NCI-H2081 (cell line): ENCODE measurements at places on chromosomes 5 and 9.
A peak's percentile ranks its signal among the peaks of the same experiment; 100 is the strongest.

DNA sequence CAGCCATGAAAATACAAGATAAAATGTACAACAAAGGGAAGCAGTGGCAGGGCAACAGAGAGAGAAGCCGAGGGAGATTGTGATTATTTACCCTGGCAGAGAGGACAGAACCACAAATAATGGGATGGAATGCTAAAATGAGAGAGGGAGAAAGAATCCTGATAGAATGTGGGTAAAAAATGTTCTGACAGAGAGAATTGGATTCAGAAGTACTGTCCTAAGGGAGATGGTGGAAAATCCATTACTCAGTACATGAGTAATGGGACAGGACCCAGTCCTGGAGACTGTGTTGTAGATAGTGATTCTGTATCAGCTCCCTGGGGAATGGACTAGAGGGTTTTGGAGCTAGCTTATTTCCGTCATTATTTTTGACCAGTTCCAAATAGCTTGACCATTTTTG, 831.5 kb downstream of the MAT2B start:
- no peak for DNase-seq

- DNase-seq = no peak
Observed at GRCh38 chr5:132411304-132412013, 41.9 kb downstream of the SLC22A5 start.

GRCh38 chr5:31453522-31453921, 78.4 kb downstream of the DROSHA start:
- DNase-seq = no peak

GRCh38 chr9:102967979-102968378, 27.2 kb upstream of the CYLC2 start:
- no peak for DNase-seq

- DNase-seq = no peak
Observed at GRCh38 chr9:32755730-32756129, 27.6 kb upstream of the TMEM215 start.

DNA sequence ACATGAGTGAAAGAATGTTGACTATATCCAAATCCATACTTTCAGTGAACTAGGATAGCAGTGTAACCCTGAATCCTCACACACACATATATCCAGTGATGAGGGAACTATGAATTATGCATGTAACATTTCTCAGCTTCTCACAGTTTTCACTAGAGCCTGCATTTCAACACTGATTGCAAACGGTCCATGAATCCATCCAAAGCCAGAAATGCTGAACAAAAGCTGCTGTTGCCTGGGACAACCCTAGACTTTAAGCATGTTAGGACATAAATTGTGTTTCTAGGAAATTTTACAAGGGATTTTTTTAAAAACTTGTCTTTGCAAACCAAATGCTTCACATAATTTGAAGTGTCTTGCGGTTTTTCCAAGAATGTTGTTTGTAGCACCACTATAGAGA, 2010.0 kb upstream of the WWC1 start:
- no peak for DNase-seq

- DNase-seq = no peak
Observed at GRCh38 chr5:54148067-54148845, 162.1 kb downstream of the ARL15 start.

DNA sequence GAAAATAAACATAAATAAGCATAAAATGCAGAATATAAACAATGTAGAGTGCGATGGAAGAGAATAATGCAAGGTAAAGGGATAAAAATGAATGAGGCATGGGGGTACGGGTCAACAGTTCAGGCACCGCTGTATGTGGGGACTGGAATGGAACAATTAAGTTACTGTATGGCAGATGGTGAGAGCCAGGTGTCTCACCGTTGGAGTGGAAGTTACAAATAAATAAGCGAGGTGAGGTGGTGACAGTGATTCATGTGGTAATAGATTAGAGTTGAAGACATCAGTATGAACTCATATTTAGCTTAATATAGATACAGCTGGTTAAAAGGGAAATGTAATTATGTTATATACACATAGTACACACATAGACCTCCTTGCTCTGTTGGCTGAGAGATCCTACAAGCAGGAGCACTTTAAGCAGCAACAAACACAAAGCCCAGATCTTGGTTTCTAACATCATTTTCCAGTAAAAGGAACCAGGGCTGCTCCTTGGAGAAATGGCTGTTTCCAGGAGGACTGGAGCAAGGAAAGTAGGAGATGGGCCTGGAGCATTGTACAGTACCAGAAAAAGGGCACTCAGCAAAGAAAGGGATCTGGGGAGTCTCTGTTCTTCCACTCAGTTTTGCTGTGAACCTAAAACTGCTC, 2.4 kb upstream of the OMD start:
- peak; percentile 82 for DNase-seq

GRCh38 chr5:66851306-66851705, 255.1 kb downstream of the MAST4 start:
- DNase-seq = no peak

- no peak for DNase-seq
Observed at GRCh38 chr9:112670991-112671625, 46.8 kb downstream of the INIP start.

GRCh38 chr5:105687493-105687892, 1983.2 kb downstream of the EFNA5 start:
- no peak for DNase-seq
